Activated CD4-positive, alpha-beta T cell treated with anti-CD3 and anti-CD28 coated beads for 1 hour (primary cell): ENCODE measurements at places on chromosomes 16 and 17.
A peak's percentile ranks its signal among the peaks of the same experiment; 100 is the strongest.

DNA sequence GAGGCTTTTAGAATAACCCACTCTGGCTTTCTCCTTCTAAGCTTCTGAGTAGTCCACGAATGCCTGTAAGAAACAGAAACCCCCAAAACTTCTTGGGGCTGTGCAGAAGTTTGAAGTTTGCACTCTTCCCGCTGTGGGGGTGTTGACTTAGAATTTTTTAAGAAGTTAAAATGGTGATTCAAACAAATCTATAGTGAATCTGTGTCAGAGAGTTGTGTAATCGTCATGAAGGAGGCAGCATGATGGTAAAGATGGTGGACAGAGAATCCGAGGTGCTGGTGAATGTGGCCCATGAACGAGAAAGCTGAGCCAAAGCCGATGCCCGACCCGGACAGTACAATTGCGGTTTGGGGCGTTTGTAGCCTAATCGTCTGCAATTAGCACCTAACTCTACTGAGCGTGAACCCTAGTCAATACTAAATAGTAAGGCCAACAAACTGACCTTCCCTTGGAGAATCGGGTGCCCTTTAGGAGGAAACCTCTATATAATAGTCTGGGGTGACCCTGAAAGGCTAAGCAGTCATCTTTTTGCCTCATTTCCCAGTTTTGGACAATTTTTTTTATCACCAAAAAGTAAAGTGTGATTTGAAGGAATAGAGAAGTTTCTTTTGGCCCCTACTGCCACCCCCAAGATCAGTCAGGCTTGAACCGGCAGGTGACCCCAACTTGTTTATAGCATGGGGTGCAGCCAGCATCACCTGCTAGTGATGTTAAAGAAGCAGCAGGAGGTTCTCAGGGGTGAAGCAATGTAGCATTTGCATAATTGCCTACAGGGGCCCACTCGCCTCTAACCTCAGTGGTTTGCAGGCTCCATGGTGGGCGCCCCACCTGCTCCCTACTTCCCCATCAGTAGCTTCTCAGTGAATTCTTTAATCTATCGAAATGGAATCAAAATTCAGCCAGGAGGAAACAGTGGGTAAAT, 11.2 kb downstream of the IRF8 start:
- no peak for DNase-seq

- no peak for DNase-seq
Measured at GRCh38 chr16:69566981-69567680, 1.4 kb downstream of the NFAT5 start.

- no peak for DNase-seq
Measured at GRCh38 chr17:22704674-22705073, 1012.4 kb downstream of the KCNJ18 start.

- DNase-seq, result no peak
Measured at GRCh38 chr16:35365675-35366074, 1906.3 kb downstream of the TP53TG3F start.

DNA sequence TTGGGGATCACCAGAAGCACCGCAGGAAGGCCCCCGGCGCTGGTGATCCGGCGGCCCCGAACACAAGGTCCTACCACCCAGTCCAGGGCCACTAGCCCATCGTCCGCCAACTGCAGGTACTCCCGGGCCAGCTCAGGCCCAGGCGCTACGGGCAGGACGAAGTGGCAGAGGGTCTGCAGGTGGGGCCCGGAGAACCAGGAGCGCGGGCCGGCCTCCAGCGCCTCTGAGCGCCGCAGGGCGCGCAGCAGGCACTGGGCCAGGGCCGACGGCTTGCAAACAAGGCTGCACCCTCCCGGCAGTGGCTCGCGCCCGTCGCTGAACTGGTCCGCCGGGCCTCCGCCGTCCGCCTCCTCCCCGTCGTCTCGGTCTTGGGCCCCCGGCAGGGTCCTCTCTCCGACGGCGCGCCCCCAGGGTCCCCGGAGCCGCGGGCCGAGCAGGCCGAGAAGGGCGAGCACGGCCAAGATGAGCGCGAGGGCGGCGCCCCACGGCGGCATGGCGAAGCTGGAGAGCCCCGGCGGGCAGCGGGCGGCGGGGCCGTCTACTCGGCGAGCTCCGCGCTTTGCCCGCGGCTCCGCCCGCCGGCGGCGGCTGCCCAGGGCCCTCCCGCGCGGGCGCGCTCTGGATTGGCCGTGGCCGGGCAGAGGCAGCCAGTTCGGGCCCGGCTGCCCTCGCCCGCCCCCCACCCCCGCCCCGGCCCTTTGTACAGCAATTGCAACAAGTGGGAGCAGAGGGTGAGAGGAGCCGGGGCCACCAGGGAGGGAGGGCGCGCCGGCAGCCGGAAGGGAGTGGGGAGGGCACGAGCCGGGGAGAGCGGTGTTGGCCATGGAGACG, at the start of gene ABHD15:
Gene ABHD15 (minus strand): TSS at position 565 of the 831 bp plus-strand sequence. CDS start 71 bp downstream, at position 494.
- peak; percentile 36 for DNase-seq

DNA sequence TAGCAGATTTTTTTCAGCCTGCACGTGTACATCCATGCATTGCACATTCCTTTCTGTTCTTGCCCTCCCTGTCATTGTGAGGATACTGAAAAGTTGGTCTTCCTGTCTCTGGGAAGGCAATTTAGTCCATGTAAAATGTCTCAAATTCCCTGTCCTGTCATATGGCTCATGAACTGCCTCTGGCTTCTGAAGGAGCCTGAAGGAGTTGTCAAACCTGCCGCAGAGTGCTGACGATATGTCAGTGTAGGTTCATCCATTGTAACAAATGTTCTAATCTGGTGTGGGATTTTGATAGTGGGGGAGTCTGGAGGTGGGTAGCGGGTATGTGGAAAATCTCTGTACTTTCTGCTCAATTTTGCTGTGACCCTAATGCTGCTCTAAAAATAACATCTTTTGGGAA, 59.6 kb downstream of the YPEL2 start:
- DNase-seq, result no peak

DNA sequence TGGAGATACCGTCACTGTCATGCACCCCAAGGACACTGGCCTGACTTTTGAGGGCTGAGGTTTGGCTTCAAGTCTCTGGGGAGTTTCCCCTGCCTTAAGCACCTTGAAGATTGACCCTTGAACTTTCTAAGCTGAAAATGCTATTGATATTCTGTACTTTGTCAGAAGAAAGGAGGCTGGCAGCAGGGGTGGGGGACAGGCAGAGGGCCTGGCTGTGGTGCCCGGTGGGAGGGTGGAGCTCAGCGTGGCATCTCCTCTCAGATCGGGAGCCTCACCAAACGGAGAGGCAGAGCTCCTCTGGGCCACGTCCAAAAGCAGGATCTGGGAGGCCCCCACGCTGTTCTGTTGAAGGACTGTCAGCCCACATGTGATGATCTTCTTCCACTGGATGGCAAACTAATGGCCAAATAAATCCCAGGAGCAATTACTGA, 305.2 kb upstream of the IRX3 start:
- DNase-seq, result no peak

DNA sequence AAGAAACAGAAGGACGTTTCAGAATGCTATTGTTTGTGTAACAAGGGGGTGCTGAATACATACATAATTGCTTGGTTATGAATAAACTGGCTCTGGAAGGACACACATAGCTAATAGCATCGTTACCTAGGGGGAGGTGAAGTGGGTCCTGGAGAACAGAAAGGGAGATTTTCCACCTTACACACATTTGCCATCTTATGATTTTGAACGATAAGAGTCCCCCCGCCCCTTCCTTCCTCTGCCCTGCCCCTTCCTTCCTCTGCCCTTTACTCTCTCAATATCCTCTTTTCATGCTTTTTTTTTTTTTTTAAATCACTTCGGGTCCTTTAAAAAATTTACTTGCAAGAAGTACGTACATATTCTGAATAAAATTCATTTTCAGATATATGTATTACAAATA, 902 bp upstream of the DHRS7B start:
- DNase-seq, result peak; percentile 40

DNA sequence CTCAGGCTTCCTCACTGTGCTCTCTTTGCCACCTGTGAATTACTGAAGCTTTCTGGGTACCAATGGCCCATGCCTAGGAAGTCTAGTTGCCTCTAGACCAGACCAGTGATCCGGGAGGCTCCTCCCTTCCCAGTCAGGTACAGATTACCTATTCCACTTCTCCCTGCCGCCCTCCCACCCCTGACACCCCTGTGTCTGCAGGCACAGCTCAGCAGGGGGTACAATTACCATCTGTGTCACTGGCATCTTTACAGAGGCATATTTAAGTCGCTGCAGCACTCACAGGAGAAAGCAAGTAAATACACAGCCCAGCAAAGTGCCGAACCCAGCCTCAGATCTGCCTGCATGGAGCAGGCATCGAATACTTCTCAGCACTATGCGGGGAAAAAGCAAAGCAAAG, 5.3 kb upstream of the WSCD1 start:
- no peak for DNase-seq

- DNase-seq, result no peak
Measured at GRCh38 chr17:12421077-12421476, 244.6 kb upstream of the MYOCD start.

GRCh38 chr17:10091046-10091445, 107.4 kb downstream of the GAS7 start:
- DNase-seq, result no peak

- no peak for DNase-seq
Measured at GRCh38 chr17:7712111-7712771, 5.3 kb upstream of the DNAH2 start.

DNA sequence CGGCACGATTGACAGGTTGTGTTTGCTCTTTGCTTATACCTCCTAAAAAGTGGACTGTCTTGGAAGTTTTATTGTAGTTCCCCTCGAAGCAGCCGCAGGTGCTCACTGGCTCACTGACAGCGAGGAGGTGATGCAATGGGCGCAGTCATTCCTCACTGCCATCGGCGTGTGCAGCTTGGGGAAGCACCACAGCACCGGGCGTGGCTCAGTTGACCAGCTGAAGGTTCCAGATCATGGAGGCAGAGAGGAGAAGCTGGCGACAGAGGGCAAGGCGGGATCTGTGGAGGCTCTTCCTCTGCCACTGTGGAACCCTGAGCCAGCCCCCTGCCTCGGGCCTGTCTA, 72.1 kb upstream of the TNRC6C start:
- DNase-seq, result no peak

DNA sequence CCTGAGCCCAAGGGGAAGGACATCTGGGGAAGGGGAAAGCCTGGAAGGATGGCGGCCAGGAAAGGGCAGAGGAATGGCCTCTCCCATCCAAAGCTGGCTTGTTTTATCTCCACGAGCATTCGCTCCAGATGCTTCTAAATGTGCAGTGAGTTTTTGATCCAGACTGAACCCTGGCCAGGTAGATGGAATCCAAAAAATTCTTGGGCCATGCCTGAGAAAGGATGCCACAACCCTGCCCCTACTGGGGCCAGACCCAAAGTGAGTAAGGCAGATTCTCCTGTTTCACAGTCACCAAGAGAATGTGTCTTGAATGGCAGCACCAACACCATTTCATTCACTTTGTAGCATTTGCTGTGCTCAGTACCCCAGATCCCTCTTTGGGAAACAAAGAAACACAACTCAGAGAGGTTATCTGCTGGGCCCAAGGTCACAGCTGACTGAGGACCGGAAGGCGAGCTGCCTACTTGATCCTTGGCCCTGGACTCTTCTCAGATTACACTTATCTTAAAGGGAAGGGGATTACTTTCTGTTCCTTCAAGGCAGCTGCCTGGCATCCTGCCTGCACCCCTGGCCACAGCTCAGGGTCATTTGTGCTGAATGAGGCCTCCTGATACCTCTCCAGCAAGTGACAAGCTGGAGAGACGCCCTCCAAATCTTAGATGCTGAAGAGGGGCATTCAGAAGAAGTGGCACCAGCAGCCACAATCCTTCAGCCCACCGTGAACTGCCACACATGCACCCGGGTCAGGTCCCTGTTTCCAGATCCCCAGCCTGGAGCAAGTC, 3.6 kb downstream of the LRRC75A start:
- no peak for DNase-seq

GRCh38 chr17:54891176-54891821, 9.4 kb upstream of the TOM1L1 start:
- no peak for DNase-seq

DNA sequence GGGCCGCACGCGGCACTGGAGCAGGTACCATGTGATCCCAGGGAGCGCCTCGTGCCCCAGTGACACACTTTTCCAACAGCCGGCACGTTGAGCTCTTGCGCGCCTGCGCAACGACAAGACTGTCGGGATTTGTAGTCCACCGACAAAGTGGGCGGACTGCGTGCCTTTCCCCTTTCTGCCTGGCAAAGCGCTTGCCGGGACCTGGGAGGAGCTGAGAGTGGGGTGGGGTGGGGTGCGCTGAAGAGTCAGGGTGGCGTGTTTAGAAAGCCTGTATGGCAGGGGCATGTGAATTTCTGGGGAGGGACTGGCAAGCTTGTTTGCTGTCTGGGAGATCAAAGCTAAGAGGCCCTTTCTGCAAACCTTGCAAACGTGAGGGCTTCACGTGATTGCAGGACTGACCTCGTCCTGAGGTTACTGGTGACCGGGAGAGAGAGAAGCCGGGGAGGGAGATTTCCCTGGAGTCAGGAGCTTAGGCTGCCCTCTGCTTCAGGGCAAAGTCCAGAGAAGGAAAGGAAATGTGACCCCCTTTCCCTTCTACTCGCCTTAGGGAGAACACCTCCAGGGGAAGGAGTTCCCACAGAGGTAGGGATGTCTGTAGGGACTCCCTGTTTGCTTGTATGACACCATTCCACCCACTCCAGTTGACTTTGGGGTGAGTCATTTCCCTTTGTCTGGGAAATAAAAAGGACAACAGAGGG, 429 bp upstream of the NR1D1 start:
- DNase-seq, result peak; percentile 84

- no peak for DNase-seq
Measured at GRCh38 chr17:36892112-36892838, 45.0 kb upstream of the LHX1 start.

GRCh38 chr17:8894673-8895578, 27.5 kb upstream of the PIK3R6 start:
- peak; percentile 26 for DNase-seq

- no peak for DNase-seq
Measured at GRCh38 chr17:56149266-56150036, 3.8 kb upstream of the ANKFN1 start.

- no peak for DNase-seq
Measured at GRCh38 chr16:78092758-78093157, 6.7 kb upstream of the WWOX start.

GRCh38 chr16:73616166-73616753, 568.3 kb upstream of the ZFHX3 start:
- no peak for DNase-seq

- DNase-seq, result no peak
Measured at GRCh38 chr16:82522026-82522425, 104.7 kb upstream of the CDH13 start.

DNA sequence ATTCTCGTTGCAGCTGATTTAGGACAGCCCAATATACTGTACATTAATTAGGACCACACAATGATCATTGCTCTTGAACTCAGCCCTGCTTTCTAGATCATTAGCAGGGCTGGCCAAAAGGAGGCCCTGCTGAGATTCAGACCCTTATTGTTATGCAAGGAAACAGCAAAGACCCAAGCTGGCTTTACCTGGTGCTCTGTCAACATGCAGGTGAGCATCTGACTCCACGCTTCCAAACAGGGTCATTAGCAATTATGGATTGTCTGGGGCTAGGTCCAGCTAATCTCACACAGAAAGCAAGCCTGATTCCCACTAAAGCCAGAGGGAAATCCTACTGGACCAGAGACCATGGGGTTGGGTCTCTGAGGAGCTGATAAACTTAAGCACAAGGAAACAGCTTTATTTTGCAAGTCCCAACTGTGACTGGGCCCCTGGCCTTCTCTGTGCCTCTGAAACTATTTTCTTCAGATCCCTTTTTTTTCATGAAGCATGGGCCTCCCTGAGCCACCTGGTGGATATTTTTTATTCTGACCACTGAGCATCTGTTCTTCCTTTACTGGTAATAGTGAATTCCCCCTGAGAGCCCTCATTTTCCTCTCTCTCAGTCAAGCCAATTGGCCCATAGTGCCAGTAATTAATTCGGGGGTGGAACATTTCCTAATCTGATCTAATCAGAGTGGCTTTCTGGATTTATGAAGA, 236.1 kb downstream of the GRIN2A start:
- no peak for DNase-seq

- no peak for DNase-seq
Measured at GRCh38 chr16:78962457-78962929, 638.0 kb downstream of the MAF start.

- no peak for DNase-seq
Measured at GRCh38 chr16:64453646-64454045, 668.2 kb downstream of the CDH11 start.
